Liver (tissue), 10 donors: ENCODE measurements at places on chromosomes 2 and 18. TPM values are rescaled to one million over a fixed set of nuclear protein-coding genes. Genes with fewer than 3 reads are reported as not detected.

- no peak for DNase-seq
Observed at GRCh38 chr2:15450808-15451207, 110.3 kb downstream of the NBAS start.

DNA sequence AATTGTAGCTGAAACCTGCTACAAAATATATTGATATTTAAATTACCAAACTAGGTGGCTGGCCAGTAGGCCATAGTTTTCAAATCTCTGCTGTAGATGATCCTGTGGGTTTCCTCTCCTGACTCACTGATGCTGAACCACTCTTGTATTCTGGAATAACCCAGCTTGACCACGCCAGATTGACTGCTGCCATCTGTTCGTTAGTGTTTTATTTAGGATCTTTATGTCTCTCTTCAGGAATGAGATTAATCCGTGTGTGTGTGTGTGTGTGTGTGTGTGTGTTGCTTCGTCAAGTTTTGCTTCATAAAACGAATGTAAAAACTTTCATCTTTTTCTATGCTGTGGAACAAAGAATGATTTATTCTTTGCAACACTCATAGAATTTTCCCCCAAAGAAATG is 187.1 kb downstream of the DYSF start:
- DNase-seq = no peak

- DNase-seq = no peak
Observed at GRCh38 chr18:26956863-26957262, 91.4 kb upstream of the AQP4 start.

DNA sequence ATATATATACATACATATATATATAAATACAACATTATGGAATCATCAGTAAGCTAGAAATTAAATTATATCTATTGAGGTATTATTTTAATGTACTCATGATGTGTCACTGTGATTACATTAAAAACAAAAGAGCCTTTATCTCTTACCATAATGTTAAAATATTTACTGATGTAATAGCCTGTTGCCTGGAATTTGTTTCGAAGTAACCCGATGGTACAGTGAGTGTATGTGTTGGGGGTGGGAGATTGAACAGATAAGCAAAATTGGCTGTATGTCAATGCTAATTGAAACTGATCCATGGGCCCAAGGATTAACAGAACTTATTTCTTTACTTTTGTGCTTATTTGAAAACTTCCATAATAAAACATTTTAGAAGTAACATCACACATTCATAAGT is 1473.2 kb downstream of the LRP1B start:
- DNase-seq = no peak

SPATA3 gene
- not detected for total RNA-seq
